ENCODE measurements at places on chromosomes 4 and X.

- no peak for DNase-seq
These were observed 122.7 kb upstream of the PSAPL1 start for GRCh38 chr4:7557456-7557855.

DNA sequence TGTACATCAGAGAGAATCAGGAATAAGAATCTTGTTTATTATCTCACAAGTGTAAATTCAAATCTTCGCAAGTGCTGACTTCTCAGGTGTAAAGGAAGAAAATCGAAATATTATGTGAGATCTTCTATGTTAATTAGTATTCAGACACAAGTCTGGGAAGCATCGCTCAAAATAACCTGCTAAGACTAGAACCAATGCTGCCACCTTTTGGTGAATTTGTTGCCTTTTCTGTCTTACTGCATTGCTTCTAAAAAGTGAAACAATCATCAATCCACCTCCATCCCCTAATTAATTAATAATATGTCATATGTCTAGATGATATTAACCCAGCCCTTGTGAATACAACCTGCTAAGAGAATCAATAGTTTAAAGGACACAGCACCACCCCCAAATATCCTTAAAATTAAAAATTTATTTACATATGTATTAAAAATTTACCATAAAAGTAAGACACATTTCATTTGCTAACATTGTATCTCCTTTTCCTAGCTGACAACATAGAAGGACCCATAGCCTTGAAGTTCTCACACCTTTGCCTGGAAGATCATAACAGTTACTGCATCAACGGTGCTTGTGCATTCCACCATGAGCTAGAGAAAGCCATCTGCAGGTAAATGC, 3.5 kb downstream of the EPGN start:
- no peak for DNase-seq

GRCh38 chr4:127479031-127479622, 153.6 kb upstream of the INTU start:
- DNase-seq: no peak

DNA sequence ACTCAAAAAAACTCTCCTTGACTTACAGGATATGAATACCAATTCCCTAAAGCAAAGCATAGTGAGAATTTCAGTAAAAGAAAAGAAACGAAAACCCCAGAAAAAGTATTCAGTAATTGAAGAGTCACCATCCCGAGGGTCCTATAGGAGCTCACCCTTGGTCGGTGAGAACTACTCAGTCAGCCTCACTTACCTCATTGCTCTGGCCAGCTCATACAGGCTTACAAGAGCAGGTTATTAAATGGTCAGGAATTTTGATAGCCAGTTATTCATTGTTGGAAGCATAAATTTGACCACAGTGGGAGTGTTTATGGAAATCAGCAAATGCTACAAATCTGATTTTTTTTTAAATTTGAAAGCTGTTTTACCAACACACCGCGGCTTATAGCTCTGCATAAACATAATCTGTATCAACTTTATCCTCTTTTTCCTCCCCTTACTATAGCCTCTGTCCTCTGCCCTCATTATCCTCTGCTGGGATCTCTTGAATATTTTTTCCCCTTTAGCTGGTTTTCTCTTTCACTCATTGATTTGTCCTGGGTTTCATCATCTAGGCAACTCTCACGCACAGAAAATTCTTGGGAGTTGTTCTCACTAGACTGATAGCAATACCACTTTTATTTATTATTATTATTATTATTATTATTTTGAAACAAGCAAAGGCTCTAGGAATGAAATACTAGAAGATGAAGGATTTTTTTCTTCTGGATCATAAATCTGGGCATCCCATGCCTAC, 11.0 kb upstream of the CXCL2 start:
- DNase-seq: no peak

DNA sequence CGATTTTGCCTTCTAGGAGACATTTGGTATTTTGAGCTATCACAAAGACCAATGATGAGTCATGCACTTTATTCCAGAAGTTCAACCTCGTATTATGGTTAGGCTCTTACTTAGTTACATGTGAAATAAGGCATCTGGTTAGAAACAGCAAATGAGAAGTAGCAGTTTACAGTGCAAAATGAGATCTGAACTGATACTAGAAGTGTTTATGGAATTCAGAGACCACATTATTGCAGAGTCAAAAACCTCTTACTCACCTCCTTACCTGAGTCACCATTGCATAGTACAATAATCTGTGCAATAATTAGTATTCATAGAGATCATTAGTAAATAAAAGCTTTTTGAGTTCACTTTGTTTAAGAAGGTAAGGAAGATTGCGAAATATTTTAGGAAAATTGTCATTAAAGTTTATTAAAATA, 38.7 kb downstream of the SEC24B start:
- DNase-seq: no peak

- DNase-seq: no peak
These were observed 52.6 kb downstream of the HPRT1 start for GRCh38 chrX:134512566-134512965.

DNA sequence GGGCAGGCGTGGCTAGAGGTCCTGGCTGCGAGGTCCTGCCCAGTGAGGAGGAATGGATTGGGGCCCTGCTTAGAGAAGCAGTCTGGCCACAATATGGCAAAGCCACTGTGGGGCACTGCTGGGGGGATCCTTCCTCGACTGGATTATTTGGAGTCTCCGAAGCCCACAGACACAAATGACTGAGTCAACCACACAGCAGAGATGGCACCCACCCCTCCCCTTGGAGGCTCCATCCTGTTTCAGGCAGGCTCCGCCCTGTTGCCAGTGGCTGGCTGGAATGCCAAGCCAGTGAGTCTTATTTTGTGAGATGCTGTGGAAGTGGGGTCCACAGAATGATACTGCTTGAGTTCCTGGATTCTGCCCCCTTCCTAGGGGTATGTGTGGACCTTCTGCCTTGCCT, 363.9 kb downstream of the PPP1R2C start:
- no peak for DNase-seq

- DNase-seq: no peak
These were observed 166.6 kb downstream of the ZNF330 start for GRCh38 chr4:141387299-141387698.

- no peak for DNase-seq
These were observed 106.2 kb downstream of the LNX1 start for GRCh38 chr4:53484911-53485657.

GRCh38 chr4:140048419-140048995, 105.5 kb downstream of the MAML3 start:
- DNase-seq: no peak

DNA sequence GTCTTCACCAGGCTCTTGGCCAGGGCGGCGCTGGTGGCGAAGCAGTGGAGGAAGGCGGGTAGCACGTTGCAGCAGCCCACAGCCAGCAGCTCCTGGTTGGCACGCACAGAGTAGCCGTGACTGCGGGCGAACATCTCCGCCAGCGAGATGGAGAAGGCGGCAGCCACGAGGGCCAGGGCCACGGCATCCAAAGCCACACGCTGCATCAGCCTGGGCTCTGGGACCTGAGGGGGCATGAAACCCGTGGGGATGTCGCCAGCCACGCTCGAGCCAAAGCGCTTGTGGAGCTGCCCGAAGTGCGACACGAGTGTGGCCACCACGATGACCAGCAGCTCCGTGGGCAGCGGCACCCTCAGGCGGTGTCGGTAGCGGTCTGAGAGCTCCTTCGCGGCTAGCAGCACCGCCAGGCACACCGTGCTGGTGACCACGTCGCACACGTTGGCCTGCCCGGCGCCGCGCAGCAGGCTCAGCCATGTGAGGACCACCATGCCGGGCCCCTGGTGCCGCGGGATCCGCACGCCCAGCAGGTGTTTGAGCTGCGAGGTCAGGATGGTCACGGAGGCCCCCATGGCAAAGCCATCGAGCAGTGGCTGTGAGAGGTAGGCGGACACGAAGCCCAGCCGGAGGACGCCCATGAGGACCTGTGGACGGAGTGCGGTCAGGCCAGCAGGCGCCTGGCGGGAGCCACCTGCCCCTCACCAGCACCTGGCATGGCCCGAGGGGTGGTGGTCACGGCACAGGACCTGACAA, 3.1 kb downstream of the IDUA start:
- no peak for DNase-seq

DNA sequence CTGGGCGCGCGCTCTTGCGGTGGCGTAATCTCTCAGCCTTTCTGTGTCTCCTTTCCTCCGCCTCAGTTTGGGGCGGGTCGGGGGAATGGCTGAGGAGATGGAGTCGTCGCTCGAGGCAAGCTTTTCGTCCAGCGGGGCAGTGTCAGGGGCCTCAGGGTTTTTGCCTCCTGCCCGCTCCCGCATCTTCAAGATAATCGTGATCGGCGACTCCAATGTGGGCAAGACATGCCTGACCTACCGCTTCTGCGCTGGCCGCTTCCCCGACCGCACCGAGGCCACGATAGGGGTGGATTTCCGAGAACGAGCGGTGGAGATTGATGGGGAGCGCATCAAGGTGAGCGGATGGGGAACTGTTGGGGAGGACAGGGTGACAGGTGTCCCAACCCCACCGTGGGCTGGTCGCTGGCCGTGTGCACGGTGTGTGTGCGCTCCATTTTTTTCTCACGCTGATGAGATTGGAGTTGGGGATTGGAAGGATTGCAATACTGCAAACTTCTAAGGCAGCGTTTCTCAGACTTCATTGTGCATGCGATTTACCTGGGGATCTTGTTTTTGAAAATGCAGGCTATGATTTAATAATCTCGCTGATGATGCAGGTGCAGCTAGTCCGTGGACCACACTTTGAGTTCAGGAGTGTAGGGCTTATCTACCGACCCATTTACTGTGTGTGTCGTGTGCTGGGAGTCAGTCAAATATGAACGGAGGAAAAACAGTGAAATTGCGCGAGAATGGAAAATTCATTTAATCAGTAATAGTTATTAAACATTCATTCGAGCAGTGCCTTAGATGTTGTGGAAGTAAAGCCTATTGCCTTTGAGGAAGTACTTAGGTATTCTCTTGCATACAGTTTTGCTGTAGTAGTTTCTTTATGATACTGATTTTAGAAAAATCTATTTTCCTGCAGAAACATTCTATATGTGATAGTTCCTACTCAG, at the start of gene RAB33B:
TSS of gene RAB33B (plus strand) at position 11 of the 935 bp plus-strand sequence. CDS start at position 86, 75 bp downstream.
- no peak for DNase-seq

GRCh38 chr4:177511611-177512010, 69.4 kb upstream of the AGA start:
- DNase-seq: no peak

- DNase-seq: no peak
These were observed 4.0 kb downstream of the SRPX start for GRCh38 chrX:38216642-38217041.

DNA sequence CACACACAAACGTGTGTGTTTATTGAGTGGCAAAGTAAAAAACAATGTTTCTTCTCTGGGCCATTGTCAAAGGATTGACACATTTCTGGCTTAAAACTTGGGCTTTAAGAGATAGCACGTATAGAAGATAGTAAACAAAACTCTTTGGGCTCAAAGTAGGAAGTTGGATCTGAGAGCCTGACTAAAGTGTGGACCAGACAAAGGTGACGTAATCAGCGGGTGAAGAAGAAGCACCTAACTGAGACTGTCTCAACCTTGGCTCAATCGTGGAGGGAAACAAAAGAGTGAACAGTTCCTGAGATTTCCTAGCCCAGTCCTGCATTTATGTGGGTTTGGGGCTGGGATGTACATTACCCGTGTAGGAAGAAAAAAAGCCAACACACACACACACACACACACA, 13.7 kb downstream of the PFKFB1 start:
- DNase-seq: no peak

GRCh38 chr4:1751919-1752283, 30.6 kb downstream of the TACC3 start:
- no peak for DNase-seq

DNA sequence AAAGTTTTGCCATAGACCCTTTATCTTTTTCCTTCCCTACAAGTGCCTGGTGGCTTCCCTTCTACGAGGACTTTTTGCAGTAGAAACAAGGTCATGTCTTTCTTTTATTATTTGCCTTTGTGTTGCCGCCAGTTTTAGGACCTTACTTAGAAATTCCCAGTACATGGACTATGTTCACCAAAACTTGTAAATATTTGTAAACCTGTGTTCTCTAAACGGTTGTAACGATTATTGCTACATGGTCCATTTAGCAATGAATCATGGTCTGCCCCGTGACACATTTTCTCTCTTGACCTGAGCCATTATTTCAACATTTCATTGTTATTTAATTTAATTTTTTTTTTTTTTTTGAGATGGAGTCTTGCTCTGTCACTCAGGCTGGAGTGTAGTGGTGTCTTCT, 110.7 kb downstream of the MFAP3L start:
- no peak for DNase-seq

- DNase-seq: peak; percentile 97
These were observed at the start of gene LAP3 for GRCh38 chr4:17576932-17577664. Gene LAP3, plus strand, starts transcription at chr4:17577198. Its CDS starts 268 bp downstream, at chr4:17577466.

DNA sequence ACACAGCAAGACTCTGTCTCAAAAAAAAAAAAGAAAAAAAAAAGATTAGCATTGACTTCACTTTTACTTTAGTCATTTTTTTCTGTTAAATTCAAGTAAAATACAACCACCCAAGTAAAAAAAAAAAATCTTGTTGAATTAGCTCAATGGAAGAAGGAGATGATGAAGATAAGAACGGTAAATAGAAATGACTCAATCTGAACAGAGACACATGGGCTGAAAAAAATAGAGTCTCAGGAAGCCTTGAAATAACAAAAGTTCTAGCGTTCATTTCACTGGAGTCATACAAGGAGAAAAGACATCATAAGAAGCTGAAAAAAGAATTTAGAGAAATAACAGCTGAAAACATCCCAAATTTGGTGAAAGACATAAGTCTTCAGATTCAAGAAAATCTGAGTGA, 75.5 kb downstream of the CASP3 start:
- DNase-seq: no peak

- DNase-seq: no peak
These were observed 50.5 kb upstream of the OGT start for GRCh38 chrX:71482228-71482958.

GRCh38 chrX:38594434-38594833, 33.1 kb downstream of the TSPAN7 start:
- DNase-seq: no peak

DNA sequence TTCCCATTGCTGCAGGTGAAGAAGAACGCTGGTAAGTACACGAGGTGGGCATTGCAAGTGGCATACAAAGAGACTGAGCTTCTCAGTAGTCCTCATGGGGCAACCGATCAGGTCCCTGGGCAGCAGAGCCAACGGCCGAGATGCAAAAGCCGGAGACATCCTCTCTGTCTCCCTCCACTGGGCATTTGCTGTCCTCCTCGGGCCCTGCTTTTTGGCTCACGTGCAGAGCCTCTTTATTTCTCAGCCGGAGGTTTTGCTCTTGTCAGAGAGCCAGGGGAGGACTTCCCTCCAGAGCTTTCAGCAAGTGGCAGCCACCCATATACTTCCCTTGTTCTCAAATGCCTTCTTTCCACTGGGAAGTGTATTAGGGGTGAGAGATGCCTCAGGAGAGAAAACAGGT, 18.0 kb downstream of the STARD8 start:
- no peak for DNase-seq

- DNase-seq: no peak
These were observed 199.8 kb downstream of the NSUN7 start for GRCh38 chr4:40949358-40950100.

- DNase-seq: no peak
These were observed 129.9 kb downstream of the TET2 start for GRCh38 chr4:105276361-105277104.

- DNase-seq: no peak
These were observed 343.6 kb downstream of the ARHGAP10 start for GRCh38 chr4:148075438-148075837.
